ENCODE measurements at places on chromosomes 4 and X.

- DNase-seq = no peak
Measured at GRCh38 chr4:165553221-165553810, 174.5 kb downstream of the CPE start.

- no peak for DNase-seq
Measured at GRCh38 chr4:147037069-147037468, 91.4 kb upstream of the TTC29 start.

DNA sequence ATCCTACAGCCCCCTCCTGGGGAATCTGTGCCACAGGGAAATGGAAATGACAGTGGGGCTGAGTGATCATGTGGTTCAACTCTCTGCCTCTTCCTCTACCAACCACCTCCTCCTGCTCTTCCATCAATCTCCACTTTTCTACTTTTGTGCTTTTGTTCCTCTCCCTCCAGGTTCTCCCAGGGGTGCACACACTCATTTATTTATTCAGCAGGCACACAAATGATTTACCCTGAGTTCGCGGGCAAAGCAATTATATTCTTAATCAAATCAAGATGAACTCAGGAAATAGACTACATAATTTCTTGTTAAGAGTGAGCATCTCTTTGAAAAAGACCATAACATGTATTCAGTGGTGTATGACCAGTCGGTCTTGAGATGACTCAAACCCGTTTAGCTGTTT, 69.2 kb downstream of the VCX3A start:
- no peak for DNase-seq

DNA sequence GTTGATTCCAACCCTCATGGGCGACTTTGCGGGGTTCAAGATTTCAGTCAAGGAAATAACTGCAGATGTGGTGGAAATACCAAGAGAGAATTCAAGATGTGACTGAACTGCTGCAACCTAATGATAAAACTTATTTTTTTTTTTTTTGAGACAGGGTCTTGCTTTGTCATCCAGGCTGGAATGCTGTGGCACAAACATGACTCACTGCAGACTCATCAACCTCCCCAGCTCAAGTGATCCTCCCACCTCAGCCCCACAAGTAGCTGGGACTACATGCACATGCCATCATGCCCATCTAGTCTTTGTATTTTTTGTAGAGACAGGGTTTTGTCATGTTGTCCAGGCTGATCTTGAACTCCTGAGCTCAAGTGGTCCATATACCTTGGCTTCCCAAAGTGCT, 19.5 kb upstream of the WDFY3 start:
- DNase-seq = no peak

- no peak for DNase-seq
Measured at GRCh38 chrX:5708251-5708650, 520.4 kb downstream of the NLGN4X start.

DNA sequence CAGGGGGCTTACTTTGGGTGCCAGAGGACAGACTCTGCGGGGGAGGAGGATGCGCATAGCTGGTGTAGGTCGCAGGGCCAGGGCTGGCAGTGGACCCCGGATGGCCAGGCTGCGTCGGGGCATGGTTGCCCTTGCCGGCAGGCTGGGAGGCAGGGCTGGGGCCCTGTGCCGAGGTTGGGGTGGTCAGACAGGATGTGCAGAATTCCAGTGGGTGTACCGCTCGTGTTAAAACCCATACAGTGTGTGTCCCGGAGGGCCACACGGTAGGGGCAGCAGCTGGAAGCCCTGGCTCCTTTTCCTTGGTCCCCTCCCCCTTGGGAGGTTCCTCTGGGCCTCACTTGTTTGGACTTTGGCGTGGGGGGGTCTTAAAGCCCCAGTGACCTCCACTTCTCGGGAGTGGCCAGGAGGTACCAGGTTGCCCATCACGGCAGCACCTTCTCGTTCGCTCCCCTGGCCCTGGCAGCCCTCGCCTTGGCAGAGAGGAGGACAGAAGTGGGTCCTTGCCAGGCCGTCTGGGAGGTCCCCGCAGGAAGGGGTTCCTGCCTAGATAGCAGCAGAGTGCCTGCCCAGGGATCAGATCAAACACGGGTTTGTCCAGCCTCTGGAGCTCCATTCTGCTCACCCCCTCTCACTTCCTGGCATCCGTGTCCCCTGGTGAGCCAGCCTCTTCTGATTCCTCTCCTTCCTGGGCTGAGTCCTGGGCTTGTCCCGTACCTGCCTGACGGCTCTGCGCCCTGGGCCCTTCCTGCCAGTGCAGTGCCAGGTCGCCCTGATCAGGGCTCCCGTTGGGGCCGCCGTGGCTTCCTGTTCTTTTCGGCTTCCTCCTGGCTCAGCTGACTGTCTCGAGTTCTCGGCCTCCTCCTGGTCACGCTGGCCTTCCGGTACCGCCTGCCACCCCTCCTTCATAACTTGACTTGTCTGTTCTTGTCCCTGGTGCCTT, 56.7 kb upstream of the HGFAC start:
- DNase-seq = no peak

DNA sequence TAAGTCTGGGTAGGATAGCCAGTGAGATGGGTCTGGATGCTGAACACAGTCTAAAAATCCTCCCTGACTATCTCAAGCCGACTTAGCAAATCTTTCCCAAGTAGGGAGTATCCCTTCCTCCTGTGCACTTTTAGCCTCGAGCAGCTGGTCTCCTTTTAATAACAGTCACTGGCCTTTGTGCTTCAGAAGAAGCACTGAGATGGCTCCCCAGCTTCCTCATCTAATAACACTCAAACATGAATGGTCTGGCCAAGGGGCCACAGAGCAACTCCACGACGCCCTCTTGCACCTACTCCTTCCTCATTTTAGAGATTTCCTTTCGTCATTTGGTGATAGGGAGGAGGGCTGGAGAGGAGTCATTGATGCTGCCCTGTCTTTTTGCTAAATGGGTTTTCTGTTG, 78.8 kb upstream of the TMEM150C start:
- no peak for DNase-seq

- no peak for DNase-seq
Measured at GRCh38 chrX:53089224-53089842, 4.6 kb upstream of the KANTR start.

DNA sequence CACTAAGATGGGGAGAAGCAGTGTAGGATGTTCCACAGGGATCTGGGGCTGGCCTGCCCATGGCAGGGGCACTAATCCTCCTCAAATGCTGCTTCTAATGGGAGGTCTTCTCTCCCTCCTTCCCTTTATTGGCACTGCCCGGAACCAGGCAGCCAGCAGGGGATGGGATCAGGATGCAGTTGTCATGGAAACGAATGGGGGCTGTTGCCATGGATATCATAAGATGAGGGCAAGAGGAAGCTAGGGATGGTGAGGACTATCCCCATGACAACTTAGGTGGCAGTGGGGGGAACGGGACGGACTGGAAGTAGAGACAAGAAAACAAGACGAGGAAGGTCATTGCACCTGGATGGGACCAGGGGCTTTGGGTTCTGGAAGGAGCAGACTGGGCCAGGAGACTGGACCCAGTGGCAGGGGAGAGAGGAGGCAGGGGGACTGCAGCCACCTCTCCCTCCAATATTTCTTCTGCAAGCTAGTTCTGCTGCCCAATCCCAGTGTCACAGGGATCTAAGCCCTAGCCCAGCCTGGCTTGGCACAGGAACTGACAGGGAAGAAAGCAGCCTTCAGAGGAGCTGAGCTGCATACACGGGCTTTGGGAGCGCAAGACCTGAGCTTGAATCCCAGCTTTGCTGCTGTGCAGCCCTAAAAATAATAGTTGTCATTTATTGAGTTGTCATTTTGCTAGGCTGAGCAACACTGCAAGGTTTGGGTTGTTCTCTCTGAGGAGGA, 19.0 kb downstream of the IQSEC2 start:
- DNase-seq = no peak

DNA sequence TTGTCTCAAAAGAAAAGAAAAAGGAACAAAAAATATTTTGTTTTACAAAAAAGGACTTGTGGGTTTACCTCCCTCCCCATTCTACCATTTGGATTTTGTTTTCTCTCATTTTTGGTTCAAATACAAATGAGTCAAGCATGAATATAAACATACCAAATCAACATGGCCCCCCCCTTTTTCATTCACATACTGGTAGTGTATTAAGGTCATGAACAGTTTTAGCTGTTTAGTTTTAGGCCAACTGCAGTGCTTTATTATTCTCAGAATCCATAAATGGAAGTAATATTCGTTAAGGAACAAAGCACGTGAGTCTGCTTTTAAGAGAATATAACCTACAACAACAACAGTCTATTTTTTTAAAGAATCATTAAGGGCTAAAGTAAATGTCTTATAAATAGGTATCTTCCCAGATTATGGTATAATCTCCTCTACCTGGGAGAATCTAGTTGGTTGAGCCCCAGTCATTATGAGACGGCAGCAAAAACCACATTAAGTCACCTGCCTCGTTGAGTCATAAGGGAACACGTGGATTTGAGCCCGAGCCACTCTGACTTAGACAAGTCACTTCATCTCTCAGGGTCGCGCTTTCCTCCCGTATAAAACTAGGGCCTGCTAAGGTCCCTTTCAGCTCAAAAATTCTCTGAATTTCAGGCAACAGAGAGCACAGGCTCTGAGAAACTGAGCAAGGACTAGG, 26.7 kb downstream of the BCLAF3 start:
- DNase-seq = peak; percentile 14

DNA sequence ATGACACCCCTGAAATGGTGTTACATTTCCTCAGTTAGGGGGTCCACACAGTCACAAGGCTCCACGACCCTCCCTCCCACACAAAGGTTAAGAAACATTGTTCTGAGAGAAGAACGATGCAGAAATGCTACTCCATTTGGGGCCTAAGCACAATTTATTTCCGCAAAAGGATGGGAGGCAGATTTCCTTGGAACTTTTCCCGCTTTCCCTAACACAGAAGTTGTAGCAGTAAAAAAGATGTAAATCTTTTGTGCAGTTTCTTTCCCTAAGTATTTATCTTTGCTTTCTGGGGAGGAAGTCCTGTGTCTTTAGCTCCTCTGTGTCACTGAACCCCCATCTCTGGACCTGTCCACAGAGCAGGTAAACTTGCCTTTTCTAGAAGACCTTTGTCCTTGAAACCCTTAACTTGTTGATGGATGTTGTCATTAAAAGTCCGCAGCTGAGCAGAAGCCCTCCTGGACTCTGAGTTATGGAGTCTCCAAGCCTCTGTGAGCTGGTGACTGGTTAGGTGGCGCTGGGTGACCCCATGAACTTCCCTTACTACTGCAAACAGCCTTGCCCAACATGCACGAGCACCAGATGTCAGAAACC, 67.2 kb upstream of the SHISA3 start:
- no peak for DNase-seq

- no peak for DNase-seq
Measured at GRCh38 chrX:122703762-122704161, 480.3 kb upstream of the GRIA3 start.

GRCh38 chr4:92994727-92995126, 691.0 kb downstream of the GRID2 start:
- DNase-seq = no peak

DNA sequence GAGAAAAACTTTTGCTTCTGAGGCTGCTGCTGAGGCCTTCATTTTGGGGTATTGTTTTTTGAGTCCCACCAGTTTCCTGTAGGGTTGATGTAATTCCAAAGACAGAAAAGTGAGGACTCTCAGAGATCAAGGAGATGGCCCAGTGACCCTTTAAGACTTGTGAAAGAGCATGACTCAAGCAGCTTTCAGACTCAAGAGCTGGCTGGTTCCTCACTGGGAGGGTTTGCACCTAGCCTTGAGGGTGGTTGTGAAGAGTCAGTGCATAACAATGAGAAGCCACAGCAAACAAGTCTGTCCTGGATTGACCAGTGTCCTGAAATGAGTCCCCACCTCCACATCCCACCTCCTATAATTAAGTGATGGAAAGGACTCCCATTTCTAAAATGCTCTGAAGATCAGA, 89.2 kb downstream of the NHS start:
- no peak for DNase-seq

GRCh38 chr4:2250357-2251072, 8.6 kb upstream of the HAUS3 start:
- DNase-seq = no peak

GRCh38 chr4:161555689-161556660, 607.8 kb downstream of the FSTL5 start:
- DNase-seq = no peak

- DNase-seq = no peak
Measured at GRCh38 chr4:877502-877901, 51.6 kb upstream of the CPLX1 start.

DNA sequence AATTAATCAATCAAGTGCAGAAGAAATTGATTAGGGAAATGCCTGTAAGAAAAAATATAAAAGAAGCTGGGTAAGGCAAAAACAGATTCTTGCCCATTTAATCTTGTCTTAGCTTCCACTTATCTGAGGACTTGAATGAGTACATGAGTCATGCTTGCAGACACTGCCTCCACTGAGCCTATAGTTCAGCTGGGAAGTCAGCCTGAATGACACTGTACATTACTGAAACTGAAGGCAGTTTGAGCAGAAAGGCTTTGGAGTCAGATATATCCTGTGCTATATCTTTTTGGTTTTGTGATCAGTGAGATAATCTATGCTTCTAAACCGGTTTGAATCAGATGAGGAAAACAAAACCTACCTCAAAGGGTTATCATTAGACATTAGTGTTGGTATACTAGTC, 61.3 kb downstream of the NUDT11 start:
- no peak for DNase-seq

GRCh38 chr4:38177641-38178391, 217.6 kb downstream of the PTTG2 start:
- DNase-seq = peak; percentile 37

- no peak for DNase-seq
Measured at GRCh38 chrX:44843753-44844152, at the start of gene DUSP21. TSS of gene DUSP21 (plus strand) at chrX:44844021. CDS start at chrX:44844133, 112 bp downstream.

DNA sequence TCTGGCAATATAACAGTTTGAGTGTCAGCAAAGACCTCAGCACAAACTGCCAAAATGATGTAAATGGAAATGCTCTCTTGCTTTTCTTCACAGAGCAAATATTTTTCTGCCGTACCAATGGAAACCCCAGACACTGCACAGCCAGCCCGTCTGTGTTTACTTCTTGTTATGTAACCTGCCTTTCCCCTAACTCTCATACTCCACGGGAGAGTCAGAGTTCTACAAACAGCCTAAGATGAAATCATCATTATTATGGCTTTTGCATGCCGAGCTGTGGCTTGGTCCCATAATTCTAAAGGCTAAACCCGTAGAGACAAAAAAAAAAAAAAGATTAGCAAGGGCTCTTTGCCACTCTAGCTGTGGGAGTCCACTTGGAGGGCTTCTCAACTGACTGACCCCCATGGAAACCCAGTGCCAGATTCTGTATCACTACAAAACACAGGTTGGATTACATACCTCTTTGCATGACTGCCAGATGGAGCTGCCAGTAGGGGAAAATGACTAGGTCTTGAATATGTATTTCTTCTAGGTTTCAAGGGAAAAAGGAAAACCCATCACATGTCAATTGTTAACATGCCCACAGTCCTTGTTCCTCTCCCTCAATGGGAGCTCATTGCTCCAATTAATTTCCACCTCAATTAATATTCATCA, 197.2 kb upstream of the CNKSR2 start:
- no peak for DNase-seq

- DNase-seq = no peak
Measured at GRCh38 chrX:104351173-104351769, 96.5 kb upstream of the ESX1 start.

Measured in stimulated activated CD4-positive, alpha-beta T cell treated with anti-CD3 and anti-CD28 coated beads, Interleukin-12 subunit alpha, Interleukin-12 subunit beta, amount 100 ng/mL, for 48 hours (primary cell).